ENCODE measurements at places on chromosomes 6 and 20.

- DNase-seq = no peak
These were observed 28.3 kb downstream of the MAS1 start for GRCh38 chr6:159919011-159919511.

GRCh38 chr6:11370191-11371018 lies 137.9 kb upstream of the NEDD9 start:
- no peak for DNase-seq

- DNase-seq = no peak
These were observed 112.0 kb downstream of the BACH2 start for GRCh38 chr6:90184334-90185298.

GRCh38 chr6:24340998-24341938 lies 16.6 kb downstream of the DCDC2 start:
- no peak for DNase-seq

GRCh38 chr6:123550052-123550617 lies 86.6 kb downstream of the TRDN start:
- DNase-seq = no peak

DNA sequence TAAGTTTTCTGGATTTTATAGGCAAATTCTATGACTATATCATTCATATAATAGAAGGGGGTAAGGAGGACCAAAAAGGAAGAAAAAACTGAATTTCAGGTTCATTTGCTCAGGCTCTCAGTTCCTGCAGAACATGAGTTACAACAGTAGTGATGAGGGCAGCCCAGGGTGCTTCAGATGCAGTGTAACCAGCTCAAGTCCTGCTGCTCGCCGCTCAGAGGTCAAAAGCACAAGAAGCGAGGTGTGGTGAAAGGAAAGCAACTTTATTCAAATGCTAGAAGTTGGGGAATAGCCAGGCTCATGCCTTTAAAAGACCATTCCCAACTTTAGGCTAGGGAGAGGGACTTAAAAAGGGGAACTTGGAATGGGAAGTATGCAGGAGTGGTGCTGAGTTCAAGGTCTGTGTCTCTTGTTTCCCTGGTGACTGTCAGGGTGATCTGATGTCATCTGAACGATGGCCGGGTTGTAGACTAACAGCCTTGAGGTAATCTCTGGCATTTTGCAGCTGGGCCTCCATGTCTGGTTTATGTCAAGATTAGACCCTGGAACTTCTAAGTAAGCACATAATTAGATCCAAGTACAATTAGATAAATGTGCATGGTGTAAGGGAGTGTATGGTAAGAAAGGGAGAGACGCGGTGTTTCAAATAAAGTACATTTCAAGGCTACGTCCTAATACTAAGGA lies 14.5 kb upstream of the SEC63 start:
- no peak for DNase-seq

- DNase-seq = no peak
These were observed 98.0 kb upstream of the NHSL1 start for GRCh38 chr6:138597336-138597735.

DNA sequence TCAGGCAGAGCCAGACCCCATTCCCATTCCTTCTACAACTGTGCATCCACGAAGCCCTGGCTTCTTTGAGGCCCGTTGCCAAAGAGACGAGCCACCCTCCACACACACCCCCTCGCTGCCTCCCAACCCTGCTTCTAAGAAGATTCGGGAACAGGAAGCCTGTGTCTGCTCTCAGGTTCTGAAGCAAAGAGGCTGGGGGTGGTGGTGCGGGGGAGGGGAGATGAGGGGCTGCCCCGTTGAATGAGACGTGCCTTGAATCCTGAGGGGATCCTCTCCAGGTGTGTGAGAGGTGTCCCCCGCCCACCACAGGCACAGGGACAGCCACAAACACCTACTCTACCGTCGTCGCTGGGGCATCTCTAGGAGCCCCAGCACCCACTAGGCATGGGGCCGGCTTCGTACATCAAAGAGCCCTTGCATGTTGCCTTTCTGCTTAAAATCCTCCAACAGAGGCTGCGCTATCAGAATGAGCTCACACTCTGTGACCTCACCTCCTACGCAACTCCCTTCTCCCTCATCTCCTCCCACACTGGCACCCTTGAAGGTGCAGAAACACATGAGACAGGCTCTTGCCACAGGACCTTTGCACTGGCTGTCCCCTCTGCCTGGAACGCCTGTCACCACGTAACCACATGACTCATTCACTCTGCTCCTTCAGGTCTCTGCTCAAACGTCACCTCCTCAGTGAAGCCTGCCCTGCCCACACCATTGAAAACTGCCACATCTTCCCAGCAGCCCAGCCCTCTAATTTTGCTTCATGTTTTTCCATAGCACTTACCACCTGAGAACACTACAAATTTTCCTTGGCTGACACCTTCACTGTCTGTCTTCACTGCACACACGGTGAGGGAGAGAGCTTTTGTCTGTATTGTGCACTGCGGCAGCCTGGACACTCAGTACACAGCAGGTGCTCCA lies 58.5 kb downstream of the PREX1 start:
- DNase-seq = peak; percentile 80

DNA sequence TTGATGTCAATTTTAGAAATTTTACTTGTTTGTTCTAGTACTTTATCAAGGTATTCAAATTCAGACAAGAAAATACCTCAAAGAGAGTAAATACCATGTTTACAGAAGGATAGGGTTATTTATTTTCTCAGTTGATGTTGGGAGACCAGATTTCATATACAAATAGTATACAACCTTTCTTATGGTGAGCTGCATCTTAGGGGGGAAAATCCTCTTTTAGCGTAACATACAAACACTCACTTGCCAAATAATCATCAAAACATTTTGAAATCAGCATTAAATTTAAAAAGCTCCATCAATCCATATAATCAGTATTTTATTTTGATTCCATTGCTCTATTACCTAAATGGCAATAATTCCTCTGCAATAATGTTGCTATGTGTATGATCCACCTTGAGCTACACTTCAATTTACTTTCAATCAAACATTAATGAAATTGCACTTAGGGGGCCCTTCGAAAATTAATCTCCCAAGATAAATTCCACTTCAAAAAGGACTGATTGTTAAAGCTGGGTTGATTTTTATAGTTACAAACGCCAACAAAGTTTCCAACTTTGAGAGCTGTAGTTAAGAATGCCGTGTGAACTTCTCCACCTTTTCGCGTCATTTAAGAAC lies 2.2 kb downstream of the NKX2-4 start:
- no peak for DNase-seq

GRCh38 chr6:158329531-158329930 lies 17.3 kb downstream of the TULP4 start:
- no peak for DNase-seq

GRCh38 chr20:38894091-38894847 lies 31.9 kb upstream of the FAM83D start:
- no peak for DNase-seq

All from activated T-helper 1 cell treated with anti-CD3 and anti-CD28 coated beads, Interleukin-2, amount 50 U/mL, for 16 hours (primary cell).